ENCODE measurements at places on chromosomes 3 and 15.

DNA sequence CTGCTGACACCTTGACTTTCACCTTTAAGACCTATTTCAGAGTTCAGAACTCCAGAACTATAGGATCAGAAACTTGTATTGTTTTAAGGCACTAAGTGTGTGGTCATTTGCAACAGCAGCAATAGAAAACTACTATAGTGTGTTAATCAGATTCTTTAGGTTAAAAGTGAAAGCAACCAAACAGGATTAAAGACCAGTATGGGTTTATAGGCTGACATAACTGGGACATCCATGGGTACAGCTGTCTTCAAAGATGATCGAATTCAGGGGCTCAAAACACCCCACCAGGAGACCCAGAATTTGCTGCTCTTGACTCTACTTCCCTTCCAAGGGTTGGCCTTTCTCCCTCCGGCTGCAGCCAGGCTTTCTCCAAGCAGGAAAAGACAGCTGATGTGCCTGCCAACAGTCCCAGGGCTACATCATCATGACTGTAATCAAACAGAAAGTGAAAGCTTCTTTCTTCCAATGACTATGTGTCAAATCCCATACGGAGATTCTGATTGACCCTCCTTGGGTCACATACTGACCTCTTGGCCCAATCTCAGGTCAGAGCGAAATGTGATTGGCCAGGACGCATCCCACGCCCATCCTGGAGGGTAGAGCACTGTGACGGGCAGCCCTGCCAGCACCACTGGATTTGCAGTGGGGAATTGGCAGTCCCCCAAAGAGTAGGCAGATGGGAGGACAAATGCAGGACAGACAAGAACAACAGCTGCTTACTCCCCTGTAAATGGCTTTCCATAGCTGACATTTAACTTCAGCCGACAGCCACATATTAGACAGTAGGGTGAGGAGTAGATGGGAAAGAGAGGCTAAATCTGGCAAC is 51.4 kb upstream of the RNF7 start:
- no peak for DNase-seq

DNA sequence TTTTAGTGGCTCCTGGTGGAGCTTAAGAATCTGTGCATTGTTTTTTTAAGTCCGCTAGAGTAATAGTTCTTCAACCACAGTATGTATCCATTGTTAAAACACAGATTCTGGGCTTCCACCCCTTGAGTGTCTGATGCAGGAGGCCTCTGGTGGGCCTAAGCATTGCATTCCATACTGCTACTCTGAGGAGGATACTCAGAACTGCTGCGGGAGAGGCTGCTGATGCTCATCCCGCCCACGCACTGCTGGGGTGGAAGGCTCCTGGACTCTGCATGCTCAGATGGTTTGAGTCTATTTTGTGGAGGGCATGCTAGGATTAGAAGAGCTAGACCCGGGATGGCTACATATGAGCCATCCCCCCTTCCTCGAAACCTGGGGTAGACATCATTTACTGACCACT is 74.4 kb downstream of the THSD4 start:
- no peak for DNase-seq

GRCh38 chr3:41503998-41504623 is 304.8 kb downstream of the CTNNB1 start:
- no peak for DNase-seq

DNA sequence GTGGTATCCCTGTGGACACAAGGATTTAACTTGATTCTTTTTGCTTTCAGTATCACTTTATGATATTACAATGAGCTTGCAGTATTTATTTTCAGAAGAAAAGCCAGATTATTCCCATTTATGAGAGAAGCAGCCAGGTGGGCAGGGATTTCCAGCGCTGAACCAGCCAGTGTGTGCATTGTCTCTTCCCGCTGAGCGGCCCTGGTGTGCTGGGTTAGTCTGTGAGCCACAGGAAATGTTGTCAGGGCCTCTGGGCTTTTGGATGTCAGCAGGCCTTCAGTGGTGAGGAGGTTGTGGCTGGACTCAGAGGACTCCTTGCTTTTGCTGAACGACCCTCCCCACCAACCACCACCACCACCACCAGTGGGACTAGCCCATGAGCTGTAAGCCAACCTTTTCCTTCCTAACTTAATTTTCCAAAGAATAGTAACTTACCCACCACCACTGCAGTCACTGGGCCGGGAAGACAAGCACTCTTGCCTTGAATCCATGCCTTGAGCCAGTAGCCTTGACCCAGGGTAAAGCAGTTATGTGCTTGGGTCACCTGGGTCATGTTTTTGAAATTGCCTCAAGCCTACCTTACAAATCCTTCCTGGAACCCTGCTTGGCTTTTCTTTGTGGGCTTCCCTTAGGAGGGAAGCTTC is 33.1 kb downstream of the FLNB start:
- DNase-seq, result no peak

DNA sequence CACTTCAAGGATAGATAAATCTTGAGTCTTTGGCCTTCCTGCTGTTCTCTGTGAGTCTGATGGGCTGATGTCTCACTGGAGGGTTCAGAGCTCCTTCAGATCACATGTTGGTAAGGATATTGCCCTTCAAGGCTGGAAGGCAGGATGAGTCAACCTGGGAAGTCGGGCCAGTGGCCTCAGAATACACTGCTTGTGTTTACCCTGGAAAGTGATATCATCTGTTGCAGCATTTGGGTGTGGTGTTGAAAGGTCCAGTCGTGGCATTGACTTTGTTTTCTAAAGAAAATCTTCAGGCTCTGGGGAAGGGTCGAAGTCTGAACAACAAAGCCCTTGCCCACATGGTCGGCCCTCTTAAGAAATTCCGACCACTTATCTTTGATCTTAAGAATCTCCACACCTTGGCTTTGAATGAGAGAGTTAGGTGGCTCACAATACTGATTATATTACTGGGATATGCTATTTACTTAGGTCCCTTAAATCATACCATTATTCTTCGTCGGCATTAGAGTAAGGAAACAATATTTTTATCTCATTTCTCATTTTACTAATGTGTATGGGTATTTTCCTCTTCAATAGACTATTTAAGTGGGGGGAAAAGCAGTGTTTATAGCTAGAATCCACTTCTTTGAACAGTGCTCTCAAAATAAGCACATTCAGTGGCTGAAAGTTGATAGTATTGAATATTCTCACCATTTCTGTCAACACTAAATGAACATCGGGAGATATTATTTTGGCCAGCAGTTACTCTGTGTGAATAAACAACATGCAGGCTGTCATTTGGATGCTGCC is 303.9 kb upstream of the RASGRP1 start:
- no peak for DNase-seq

GRCh38 chr15:47603026-47603425 is 114.3 kb upstream of the SEMA6D start:
- DNase-seq, result no peak

DNA sequence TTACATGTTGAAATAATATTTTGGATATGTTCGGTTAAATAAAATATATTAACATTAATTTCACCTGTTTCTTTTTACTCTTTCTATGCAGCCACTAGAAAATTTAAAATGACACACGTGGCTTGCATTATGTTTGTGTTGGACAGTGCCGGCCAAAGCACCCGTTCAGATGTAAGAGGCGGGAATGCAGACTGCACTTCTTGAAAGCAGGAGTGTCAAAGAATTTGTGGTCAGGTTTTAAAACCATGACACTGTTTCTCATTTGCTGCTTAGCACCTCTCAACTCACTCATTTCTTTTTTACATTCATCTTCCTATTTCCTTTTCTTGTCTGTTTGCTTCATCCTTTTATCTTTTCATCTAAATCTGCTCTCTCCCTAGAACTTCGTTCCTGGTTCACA is 35.3 kb upstream of the MINAR1 start:
- no peak for DNase-seq

GRCh38 chr15:80462836-80463512 is 58.8 kb downstream of the ARNT2 start:
- DNase-seq, result no peak

DNA sequence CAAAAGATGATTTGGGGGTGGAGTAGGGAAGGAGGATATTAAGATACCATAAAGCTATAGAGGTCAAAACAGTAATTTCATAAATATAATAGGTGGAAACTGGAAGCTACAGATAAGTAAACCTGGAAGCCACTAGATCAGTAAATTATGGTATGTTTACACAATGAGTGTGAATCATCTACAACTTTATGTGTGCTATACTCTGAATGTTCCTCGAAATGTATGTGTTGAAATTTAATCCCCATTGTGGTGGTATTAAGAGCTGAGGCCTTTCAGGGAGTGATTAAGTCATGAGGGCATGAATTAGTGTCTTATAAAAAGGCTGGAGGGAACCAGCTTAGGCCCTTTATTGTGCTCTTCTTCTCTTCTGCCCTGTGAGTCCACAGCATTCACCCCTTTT is 25.2 kb downstream of the EOMES start:
- DNase-seq, result no peak

DNA sequence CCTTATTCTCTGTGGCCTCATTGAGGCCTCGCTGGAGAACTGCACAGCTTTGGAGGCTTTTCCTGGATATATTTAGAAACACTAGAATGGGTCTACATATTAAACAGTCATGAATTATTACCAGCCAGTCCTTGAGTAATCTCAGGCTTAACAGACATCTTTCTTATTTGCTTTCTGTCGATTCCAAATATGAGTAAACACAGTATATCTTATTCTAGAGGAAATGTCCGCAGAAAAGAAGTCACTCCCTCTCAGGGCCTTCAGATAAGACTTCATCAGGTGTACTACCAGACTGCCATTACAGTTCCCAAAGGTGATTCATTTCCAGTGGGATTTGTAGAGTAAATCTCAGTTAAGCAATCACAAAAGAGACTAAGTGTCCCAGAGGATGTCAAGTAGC is 310.7 kb downstream of the RBMS3 start:
- no peak for DNase-seq

GRCh38 chr15:57893040-57893439 is 172.5 kb downstream of the ALDH1A2 start:
- no peak for DNase-seq

- DNase-seq, result peak; percentile 91
These were observed 235.7 kb upstream of the THBS1 start for GRCh38 chr15:39345176-39345575.

DNA sequence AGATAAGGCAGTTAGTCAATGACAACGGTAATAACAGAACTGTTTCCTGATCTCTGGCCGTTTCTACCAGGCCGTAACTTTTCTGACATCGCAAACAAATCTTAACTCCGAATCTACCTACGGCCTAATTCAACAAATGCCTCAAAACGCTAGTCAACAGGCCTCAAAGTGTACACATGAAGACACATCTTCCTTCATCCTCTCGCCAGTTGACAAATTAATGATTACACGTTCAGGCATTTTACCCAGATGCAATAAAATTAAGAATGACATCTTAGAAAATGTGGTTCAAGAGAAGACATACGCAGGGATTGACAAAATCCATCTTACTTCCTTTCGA is 1.5 kb downstream of the SFMBT1 start:
- no peak for DNase-seq

- peak; percentile 80 for DNase-seq
These were observed 66.1 kb upstream of the NPHP3 start for GRCh38 chr3:132788301-132788671.

DNA sequence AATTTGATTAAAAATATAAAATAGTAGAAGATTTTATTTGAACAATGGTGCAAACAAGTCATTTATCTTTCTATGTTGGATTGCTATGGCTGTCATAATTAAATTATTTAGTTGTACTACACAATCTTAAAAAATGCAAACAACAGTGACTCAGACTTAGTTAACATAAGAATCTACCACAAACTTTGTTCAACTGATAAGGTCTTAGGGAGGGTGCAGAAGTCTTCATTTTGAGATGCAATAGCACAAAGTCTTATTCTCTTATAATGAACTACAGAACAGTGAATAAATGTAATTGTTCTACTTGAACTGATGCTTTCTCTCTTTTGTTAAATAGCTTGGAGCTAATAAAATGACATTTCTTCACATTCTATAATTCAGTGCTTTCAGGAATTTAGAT is 482.8 kb upstream of the NAALADL2 start:
- DNase-seq, result no peak

GRCh38 chr3:129836381-129837064 is 57.0 kb downstream of the TMCC1 start:
- no peak for DNase-seq

DNA sequence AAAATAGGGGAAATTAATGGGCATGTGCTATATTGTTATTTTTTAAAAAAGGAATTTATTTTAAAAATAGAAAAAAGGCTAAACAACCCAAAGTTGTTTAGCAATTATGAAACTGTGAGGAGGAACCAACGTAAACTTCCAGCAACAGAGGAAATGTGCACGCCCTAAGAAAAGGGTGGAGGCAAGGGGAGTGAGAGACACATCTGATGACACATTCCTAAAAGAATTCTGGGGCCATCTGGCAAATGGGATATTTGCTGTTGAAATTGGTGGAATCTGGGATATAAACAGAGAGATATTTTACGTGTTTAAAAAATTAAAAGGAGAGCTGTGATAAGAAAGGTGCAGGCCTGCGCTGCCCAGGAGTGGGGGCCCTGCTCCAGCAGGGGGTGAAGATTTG is 50.8 kb upstream of the MUC13 start:
- DNase-seq, result peak; percentile 50

GRCh38 chr3:8095724-8096123 is 405.9 kb upstream of the LMCD1 start:
- DNase-seq, result no peak

DNA sequence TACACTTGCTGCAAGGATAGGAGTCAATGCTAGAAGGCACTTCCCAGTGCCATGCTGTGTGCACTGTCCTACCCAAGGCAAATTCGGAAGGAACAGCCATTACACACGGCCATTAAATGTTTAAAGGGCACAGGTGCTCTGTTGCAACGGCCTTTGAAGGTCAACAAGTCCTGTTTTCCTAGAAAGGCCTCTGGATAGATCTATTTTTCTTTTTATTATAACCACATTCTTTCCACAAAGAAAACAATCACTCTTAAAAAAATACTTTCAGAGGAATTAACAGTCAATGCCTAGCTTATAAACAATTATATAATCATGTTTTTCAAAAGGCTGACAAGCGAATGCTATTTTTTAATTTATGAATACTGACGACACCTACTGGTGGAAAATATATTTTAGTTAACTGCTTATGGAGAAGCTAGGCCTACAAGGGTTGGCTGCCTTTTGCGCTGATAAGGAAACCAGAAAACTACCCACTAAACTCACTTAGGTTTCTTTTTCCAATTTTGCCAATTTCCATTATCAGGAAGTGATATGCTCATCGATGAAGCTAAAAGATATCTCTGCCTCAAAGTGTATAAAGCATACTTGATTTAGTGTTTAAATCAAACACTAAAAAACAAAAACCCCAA is 2.4 kb downstream of the ARHGEF3 start:
- DNase-seq, result no peak

DNA sequence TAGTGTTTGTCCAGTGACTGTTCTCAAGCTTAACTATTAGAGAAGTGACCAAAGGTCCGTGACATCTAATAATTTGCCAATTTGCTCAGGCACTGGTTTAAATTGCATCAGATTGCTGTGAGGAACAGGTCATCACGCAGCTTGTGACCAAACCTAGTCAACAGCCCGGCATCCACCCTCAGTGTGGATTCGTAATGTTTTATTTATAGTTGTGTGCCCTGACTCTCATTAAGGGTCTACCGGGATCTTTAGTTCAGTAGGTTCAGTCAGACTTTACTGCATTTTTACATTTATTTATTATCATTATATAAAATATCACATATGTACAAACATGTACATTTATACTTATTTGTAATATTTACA is 46.4 kb upstream of the PGPEP1L start:
- DNase-seq, result no peak

GRCh38 chr15:83766339-83766738 is 112.4 kb downstream of the ADAMTSL3 start:
- DNase-seq, result peak; percentile 52

- DNase-seq, result peak; percentile 58
These were observed 77.4 kb upstream of the PLCL2 start for GRCh38 chr3:16807391-16807790.

- DNase-seq, result no peak
These were observed 40.6 kb upstream of the ADPGK start for GRCh38 chr15:72824112-72824511.

Measured in fibroblast of skin of left biceps (primary cell).